Effector memory CD4-positive, alpha-beta T cell (primary cell): ENCODE measurements at places on chromosomes 16 and 17.

- no peak for DNase-seq
These were observed 3.2 kb downstream of the OR2C1 start for GRCh38 chr16:3358871-3359270.

- no peak for DNase-seq
These were observed 323.2 kb upstream of the CDH5 start for GRCh38 chr16:66043326-66043725.

- DNase-seq, result no peak
These were observed 16.8 kb downstream of the NQO1 start for GRCh38 chr16:69709456-69710084.

- peak; percentile 11 for DNase-seq
These were observed at the start of gene OSGIN1 for GRCh38 chr16:83952940-83953795. Gene OSGIN1 (plus strand): TSS chr16:83953240. CDS start chr16:83957672, 4,432 bp downstream.

- DNase-seq, result no peak
These were observed 754 bp downstream of the RAB11FIP4 start for GRCh38 chr17:31392002-31392855.

DNA sequence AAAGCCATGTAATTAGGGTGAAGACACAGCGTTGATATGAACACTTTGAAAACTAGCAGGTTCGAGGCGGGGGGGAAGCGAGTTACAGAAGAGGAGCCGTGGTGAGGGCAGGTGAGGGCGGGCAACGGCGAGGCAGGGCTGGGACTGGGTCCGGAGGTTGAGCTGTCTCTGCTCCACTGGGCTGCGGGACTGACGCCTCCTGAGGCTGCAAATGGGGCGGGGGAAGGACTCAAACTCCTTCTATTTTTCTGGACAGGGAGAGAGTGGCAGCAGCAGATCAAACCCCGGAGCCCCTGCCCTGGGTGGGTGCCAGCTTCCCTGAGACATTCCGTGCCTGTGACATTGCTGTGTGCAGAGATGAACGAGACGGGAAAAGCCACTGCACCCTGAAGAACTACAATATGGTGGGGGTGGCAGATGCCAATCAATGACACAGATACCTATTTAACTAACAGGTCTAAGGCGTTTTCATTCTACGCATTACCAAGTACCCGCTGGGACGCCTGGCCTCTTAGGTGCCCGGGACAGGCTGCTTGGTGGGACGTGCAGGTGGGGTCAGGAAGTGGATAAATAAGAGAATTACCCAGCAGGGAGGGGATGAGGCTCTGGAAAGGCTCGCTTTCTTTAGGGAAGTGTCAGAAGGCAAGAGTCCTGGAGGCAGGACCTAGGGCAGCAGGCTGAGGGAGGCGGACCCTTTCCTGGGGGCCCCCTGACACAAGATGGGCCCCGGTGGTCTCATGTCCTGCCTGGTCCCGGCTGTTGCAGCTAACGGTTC lies 30.4 kb downstream of the RPH3AL start:
- no peak for DNase-seq

DNA sequence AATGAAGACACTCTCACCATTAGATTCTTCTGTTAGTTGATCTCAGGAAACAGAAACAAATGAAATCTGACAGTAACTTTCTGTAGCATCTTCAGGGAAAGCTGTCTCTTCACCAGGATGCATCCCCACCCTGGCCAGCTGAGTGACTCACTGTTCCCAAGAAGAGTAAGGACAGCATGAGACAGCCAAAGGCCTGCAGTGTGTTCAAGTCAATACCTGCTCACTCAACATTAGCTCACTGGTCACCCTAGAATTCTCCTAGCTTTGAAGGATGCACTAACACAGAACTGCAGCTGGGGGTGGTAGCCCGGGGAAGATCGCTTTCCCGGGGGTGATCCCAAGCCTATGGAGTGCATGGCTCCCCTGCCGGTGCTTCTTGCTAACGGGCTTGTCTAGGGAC lies 28.2 kb upstream of the CLEC18B start:
- DNase-seq, result no peak

GRCh38 chr17:59165933-59166342 lies 10.4 kb downstream of the PRR11 start:
- no peak for DNase-seq

- no peak for DNase-seq
These were observed 126.2 kb downstream of the CPPED1 start for GRCh38 chr16:12677502-12677901.

DNA sequence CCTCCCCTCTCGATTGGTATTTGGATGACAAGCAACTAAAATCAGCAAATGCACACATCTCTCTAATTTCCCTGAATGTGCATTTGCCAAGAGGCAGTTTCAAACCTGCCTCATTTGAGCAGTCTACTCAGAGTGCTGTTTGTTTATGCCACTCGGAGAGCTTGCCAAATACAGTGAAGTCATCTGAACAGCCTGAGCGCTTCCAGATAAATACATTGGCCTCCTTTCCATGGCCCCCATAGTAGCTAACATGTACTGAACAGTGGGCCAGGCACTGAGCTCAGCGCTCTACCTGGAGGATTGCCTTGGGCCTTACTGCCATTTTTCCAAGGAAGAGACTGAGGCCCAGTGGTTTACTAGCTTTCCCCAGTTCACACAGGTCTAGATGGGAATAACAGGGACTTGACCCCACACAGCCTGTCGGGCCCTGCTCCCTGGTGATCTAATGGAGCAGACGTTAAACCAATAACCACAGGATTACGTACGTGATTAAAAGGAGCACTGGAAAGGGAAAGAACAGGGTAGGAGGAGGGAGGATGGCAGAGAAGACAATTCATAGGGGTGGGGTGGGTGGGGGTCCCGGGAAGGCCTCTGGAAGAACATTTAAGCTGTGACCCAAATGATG lies 18.7 kb upstream of the ANKRD40CL start:
- DNase-seq, result no peak

DNA sequence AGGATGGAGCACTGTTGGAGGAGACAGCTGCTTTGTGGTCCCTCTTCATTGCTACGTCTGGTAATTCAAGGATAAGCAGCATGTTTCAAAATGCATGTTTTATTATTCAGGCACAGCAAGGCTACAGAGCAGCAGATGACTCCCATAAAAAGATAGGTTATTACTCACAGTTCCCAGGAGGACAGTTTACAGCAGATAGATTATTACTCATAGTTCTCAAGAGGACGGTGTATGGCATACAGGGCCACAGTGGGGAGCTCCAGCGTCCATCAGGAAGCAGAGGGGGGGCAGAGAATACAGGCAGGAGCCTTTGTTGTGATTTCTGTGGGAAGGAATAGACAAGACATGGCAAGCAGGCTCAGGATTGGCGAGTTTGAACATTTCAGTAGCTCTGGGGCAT lies 72.9 kb downstream of the DNAH9 start:
- DNase-seq, result no peak

GRCh38 chr16:86022381-86022960 lies 123.5 kb downstream of the IRF8 start:
- no peak for DNase-seq

DNA sequence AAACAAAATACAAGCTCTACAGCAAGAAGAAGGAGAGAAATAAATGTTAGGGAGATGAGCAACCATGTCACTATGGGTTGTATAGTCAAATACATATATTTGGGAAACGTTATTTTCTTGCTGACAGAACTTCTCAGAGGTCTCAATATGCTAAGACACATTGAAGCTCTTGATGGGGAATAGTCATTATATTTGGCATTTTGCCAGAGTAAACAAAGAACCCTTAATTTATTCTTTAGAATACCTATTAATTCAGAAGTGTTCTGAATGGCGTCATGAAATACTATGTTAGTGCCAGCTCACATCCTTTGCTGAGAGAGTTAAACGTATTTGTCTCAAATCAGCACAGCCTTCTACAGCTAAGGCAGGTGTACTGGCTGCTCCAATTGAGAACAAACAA lies 458.9 kb downstream of the CDH13 start:
- no peak for DNase-seq

DNA sequence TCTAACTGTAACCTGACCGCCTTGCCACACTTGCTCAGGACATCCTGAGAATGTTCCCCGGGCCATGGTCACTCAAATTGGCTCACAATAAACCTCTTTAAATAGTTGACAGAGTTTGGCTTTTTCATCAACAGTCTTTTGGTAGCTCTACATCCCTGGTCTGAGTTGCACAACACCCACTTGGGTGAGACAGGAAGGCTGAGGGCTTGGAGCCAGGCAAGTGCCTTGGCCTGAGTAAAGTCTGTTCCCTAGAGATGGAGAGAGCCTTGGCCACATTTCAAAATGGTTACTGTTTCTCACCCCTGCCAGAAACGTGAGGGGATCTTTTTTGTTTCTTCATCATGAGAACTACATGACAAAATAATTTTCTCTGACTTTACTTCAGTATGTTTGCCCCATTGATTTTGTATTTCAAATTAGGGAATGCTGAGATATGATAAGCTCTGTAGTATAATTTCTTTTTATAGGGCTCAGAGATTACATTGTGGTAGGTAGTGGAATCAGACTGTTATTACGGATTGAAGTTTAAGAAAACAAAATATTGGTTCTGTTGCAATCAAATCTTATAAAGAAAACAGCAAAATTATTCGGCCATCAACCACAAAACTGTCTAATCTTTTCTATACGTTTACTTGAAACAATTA lies 53.9 kb upstream of the NETO2 start:
- DNase-seq, result no peak

DNA sequence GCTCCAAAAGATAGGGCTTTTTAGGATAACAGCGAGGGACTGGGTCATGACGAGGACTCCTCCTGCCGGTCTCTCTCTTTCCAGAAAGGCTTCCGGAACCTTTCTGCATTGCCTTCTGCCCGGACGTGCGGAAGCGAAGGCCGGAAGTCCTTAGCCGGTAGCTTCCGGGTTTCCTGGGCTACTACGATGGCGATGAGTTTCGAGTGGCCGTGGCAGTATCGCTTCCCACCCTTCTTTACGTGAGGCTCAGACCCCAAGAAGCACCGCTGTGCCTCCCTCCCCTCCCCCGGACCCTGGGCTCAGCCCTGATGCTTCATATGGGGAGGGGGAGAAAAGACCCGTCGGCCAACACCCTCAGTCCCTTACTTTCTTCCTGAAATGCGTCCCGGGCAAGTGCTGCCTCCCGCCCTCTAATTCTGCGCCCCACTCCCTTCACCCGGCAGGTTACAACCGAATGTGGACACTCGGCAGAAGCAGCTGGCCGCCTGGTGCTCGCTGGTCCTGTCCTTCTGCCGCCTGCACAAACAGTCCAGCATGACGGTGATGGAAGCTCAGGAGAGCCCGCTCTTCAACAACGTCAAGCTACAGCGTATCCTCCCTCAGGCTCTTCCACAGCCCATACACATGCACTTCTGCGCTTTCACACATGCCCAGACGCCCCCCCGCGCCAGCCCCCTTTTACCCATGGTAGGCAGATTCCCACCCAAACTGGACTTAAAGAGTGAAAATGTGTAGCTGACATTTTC lies at the start of gene VPS25:
VPS25 (plus strand) TSS at position 160 of the 746 bp plus-strand sequence; CDS start at position 187, 27 bp downstream.
- peak; percentile 47 for DNase-seq

GRCh38 chr17:1078831-1079561 lies 82.1 kb downstream of the TIMM22 start:
- no peak for DNase-seq

DNA sequence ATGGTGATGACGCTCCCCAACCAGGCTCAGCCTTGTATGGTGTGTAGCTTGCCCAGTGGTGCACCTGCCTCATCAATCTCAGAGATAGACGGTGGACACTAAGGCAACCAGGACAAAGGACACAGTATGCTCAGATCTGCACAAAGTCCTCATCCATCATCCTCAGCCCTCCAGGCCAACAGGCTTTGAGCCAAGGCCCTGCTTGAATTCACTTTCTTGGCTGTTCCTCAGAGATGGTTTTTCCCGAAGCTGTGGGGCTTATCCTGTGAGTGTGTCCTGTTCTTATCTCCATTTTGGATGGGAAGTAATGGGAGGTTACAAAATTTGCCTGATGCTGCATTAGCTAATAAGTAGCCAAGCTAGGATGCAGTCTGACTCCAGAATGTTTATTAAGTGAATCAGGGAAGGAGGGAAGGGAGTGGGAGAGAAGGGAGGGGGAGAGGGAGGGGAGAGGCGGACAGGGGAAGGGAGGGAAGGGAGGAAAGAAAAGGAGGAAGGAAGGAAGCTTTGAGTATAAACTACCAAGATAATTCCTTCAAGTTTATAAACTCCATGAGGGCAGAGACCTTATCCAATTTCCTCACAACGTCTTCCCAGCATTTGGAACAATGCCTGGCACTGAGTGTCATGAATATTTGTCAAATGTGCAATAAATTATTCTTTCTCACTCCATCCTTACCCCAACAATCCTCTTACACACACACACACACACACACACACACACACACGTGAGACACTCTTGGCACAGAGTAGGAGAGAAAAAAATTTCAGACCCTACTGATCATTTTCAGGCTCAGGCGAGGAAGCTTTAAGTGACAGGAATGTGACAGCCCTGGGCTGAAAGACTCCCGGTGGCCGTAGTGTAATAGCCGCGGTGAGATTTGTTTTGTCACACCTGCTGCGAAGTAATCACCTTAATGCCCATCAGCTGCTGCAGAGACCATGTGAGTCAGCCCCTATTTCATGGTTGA lies 84.3 kb downstream of the BMERB1 start:
- DNase-seq, result no peak

- no peak for DNase-seq
These were observed 23.8 kb downstream of the FAM83G start for GRCh38 chr17:18980682-18981334.

GRCh38 chr17:76734080-76734840 lies 2.9 kb downstream of the SRSF2 start:
- no peak for DNase-seq

- DNase-seq, result no peak
These were observed 586.4 kb downstream of the MAF start for GRCh38 chr16:79013930-79014660.

GRCh38 chr16:89442990-89443726 lies 47.2 kb downstream of the ANKRD11 start:
- DNase-seq, result no peak

- DNase-seq, result no peak
These were observed 248.5 kb upstream of the RPL38 start for GRCh38 chr17:73954951-73955350.

DNA sequence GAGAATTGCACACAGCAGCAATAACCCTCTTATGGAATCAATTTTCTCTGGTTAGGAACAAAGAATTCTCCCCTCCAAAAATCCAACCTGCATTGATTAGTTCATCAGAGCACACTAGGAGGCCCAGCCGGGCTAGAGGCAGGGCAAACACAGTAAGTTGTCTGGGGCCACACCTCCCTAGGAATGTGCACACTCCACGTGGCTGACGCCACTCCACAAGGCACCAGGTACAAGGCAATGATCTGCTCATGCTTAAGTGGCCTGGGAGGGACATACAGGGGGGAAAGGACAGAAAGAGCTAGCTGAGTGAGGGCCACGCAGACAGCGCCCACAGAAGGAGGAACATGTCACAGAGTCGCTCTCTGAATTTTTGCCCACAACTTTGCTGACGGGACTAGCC lies 107.6 kb downstream of the SLC39A11 start:
- no peak for DNase-seq

GRCh38 chr17:66165537-66166123 lies 26.3 kb downstream of the CEP112 start:
- DNase-seq, result no peak

DNA sequence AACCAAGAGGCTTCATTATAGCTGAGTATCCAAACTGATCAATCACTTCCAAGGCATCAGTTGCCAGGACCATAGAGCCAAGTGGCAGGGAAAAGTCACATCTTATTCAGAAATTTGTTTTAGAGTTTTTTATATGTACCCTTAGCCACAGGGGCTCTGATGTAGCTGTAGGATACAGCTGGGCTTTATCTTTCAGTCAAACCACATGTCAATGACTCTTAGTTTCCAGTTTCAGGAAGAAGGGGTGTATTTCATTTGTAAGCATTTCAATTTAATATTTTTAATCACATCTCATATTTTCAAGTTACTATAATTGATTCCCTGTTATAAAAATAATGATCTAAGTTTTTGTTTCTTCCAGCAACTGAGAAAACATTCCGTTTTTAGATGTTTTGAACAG lies 2.9 kb upstream of the FLCN start:
- no peak for DNase-seq
